ENCODE measurements at places on chromosomes 6 and 20.

DNA sequence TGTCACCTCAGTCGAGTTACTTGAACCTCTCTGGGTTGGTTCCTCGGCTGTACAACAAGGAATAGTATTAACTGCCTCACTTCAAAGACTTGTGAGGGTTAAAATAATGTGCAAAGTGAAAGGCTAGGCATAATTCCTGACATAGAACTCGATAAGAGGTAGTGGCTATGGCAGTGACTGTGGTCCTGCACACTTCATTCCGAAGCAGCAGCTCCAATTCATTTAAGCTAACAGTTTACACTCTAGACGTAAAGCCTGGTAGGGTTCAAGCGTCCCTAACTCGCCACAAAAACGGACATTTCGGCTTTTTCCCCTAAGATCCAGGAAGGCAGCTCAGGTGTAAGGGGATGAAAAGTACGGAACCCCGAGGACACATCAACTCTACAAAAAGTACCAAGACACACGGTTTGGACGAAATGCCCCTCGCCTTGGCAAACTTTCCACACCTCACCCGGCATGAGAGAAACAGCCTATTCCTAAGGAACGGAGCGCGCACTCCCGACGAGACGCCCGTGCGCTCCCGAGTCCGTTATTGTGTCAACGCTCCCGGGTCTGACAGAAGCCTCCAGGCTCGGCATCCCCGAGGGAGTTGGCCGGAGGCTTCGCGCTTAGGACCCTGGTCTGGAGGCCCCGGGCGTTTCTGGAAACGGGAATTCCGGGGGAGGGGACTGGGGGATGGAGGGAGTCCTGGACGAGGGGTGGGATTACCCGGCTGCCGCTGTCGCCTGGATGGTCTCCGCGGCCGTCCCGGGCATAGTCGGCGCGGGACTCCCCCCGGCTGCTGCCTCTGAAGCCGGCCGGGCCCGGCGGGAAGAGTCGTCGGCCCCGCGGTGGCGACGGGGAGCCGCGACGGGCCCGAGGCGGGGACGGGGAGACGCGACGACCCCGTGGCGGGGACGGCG is 937 bp downstream of the ZNF318 start:
- DNase-seq: no peak

DNA sequence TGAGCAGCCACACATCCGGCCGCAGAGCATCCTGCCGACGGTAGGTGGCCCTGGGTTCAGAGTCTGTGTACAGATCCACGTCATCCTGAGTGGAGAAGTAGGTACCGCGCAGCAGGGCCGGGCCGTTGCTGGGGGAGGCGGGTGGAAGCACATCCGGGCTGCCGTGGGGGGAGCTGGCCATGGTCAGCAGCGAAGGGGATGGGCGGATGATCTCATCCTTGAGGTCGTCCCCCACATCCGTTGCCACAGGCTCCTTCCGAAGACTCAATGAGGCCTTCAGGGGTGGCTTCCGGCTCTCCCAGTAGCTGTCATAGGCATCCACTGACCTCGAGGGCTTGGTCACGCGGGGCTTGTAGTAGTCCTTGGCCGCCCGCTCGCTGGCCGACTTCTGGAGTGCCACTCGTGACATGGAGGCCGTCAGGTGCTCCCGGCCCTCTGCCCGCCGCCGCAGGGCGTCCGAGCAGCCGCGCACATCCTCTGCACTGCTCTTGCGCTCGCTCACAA is 9.2 kb downstream of the SPATA2 start:
- DNase-seq: no peak

GRCh38 chr20:52948491-52948890 is 23.7 kb upstream of the TSHZ2 start:
- no peak for DNase-seq

GRCh38 chr20:35917077-35917476 is 37.2 kb downstream of the SCAND1 start:
- no peak for DNase-seq

DNA sequence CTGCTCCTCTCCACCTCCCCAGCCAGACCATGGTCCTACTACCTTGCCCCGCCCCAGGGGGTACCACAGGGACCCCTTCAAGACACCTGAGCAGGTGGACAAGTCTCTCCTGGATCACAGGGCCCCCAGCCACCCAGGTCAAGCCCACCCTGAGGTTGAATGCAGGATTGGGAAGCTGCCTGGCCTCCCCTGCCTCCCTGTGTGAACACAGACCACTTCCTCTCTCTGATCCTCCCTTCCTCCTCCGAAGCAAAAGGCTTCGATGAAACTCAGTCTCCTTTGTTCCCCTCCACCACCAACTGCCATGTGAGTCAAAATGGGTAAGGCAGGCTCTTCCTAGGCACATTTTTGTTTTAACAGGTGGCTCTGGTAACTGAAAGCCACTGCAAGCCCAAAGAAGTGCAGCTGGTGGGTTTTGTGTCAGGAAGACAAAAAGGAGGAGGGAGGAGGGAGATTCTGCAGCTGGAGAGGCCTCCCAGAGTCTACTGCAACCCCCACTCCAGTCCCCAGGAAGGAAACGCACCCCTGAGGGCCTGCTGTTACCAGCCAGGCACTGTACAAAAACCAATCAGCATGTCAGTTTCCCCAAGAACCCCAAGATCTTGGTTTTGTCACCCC is 5.4 kb downstream of the ADA start:
- DNase-seq: no peak

DNA sequence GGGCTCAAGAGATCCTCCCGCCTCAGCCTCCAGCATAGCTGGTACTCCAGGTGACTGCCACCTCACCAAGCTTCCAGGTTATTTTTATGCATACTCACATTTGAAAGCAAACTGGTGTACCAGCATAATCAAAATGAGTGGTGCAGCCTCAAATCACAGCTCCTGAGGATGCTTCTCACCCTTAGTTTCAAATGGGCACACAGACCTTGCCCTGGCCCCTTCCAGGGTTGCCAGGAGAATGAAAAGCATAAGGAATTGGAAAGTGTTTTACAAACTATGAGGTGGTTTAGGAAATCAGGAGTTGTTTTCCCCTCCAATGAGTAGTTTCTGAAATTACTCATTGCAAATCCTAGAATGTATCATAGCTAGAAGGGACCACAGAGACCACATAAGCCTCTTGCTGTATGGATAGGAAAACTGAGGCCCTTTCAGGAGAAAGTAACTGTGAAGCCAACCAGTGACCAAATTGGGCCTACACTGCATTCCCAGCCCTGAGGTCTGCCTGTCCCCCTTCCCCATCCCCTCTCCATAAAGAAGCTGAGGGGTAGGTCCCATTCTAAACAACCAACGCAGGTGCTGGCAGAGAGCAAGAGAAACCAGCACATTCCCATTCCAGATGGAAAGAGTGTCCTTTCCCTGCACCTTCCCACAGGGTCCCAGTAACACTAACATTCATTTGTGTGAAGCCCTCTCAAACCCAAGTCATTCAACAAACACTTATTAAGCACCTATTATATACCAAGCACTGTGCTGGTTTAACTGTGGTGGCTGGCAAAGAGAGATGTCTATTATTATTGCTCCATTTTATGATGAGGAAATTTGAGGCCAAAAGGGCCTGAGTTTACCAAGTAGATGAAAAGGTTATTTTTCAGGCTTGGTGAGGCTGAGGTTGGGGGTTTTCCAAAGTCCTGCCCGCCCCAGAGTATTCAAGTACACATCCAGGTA is 2.1 kb upstream of the E2F1 start:
- DNase-seq: no peak

DNA sequence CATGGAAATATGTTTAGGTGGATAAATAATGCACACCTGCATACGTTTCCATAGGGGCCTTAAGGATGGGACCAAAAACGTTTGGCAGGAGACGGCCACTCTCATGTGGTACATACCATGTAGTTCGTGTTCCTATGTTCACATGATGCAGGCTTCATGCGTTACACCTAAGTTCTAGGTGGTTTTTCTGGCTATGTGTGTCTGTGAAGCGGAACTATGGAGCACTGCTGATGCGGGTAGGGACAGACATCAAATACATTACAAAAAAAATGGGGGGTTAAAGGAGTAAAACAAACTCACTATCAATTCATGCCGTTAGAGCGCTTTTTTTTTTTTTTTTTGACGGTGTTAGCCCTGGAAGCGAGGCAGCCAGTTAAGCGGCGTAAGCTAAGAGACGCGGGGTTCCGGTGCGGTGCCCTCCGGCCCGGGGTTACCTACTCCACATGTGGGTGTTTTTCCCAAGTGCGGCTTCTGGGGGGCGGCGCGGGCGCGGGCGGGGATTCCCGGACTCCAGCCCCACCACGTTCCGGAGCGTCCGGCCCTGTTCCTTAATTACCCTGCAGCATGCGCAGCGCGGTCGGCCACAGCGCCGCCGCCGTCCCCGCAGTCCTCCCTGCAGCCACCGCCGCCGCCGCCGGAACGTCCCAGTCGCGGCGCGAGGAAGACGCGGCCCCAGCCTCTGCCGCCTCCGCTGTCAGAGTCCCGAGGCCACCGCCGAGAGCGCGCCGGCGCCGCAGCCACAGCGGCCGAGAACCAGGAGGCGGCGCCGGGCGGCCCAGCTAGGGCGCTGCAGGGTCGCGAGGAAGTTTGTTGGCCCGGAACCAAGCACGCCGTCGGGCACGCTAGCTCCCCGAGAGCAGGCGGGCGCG is 648 bp downstream of the COL19A1 start:
- no peak for DNase-seq

DNA sequence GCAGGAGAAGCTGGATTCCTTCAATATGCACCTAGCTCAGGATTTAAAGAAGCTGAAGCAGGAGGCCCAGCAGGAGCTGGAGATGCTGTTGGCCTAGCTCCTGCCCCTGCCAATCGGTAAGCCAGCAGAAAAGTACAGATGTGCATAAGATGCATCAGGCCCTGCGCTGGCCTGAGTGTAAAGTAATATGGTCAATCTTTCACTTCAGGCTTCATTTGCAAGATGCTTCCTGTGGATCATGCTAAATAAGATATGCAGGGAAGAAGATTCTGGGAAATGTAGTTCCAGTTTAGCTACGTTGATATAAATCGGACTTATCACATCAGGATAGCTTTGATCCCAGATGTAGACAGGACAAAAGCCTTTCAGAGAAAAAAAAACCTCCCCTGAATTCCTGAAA is 100.3 kb downstream of the GJA1 start:
- no peak for DNase-seq

DNA sequence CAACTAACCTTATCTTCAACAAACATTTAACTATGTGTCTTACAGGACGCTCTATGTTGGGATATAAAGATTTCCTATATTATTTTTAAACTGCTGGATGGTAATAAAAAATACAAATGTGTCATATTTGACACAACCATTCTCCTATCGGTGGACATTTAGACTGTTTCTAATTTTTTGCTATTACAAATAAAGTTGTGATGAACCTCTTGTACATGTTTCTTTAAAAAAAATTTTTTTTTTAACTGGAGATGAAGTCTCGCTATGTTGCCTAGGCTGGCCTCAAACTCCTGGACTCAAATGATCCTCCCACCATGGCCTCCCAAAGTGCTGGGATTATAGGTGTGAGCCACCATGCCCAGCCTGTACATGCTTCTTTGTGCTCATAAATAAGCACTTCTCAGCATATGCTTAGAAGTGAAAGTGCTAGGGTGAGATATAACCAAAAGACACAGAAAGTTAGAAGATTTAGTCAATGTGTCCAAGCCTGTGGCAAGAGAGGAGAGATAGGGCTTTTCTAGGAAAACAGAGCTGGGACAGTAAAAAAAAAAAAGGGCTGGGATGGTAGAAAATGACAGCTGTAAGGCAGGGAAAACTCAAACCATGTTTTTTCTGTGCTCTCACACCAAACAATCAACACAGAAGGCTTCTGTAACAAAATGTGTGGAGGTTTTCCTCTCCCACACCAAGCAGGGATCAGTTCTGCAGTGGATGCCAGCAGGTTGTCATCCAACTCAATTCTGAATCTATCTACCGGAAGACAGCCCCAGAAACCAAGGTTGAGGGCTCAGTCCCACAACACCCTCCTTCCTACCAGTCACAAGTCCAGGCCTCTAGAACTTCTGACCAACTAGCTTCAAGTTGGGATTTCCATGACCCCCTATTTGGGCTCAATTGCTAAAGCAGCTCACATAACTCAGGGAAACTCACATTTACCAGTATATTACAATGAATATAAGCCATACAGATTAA is 70.0 kb upstream of the SMIM29 start:
- no peak for DNase-seq

- DNase-seq: no peak
Observed at GRCh38 chr6:9634776-9635175, 780.1 kb downstream of the TFAP2A start.

DNA sequence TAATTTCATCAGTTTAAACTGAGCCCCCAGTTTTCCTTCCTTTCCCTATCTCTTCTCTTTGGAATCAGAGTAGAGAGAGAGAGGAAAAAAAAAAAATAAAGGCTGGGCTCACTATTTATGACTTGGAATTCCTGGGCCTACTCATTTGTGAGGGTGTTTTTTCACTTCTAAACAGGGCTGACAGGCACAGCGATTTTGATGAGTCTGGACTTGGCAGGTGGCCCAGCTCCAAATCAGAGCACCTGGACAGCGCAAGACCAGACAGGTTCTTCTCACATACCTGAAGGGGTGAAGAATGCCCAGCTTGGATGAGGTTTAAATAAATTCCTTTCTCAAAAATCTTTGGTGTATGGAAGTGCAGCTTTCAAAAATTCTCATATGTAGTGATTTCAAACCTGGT is 122.2 kb downstream of the KIF13A start:
- DNase-seq: no peak

DNA sequence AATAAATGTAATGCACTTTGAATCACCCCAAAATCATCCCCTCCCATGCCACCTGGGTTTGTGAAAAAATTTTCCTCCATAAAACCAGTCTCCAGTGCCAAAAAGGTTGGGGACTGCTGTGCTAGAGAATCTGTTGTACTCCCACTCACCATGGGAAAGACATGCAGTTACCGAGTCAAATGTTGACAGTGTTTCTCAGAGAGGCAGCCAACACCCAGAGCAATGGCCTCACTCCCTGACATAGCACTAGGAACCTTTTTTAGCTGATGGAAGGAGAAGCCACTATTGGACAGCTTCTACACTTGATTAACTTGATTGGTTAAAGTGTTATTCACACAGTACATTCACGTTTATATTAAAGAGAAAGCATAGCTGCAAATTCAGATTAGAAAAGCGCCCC is 59.8 kb upstream of the MANEA start:
- no peak for DNase-seq

DNA sequence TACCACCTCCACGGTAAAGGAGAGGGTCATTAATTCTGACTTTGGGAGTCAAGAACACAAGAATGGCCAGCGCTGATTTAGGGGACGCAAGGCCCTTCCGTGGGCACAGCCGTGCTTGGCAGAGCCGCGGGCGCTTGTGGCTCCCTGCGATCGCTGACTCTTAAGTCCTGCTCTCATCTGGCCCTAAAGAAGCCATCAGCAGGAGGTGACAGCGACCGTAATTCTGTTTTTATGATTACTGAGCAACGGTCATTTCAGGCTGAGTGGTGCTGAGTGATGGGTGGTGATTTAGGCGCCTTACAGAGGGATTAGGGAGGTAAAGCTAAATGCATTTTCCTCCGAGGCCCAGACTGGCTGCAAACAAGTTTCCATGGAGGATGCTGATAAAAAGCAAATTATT is 364.6 kb upstream of the SULF2 start:
- no peak for DNase-seq

DNA sequence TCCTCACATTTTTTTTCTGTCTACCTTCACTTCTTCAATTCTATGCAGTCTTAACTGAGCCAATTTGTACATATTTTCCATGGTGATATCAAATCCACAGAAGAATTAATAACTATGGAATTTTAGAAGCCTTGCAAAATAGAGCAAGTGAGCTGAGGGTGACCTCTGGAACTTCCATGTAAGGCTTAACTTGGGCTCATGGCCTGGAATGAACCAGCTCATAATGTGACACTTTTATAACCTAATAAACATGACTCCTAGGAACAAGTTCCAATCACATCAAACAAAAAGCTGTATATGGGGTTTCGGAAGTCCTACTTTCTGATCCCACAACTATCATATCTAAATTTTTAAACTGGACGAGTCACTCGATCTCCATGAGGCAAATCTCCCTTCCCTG is 232.4 kb downstream of the FOXA2 start:
- DNase-seq: no peak

Measured in BJ (cell line).